Progenitor cell of endocrine pancreas (in vitro differentiated cells): ENCODE measurements at places on chromosomes 2 and 18. TPM values are rescaled to one million over a fixed set of nuclear protein-coding genes. Genes with fewer than 3 reads are reported as not detected.

The TMEM169 gene
- total RNA-seq: 3.6 and 3.8 TPM in 2 replicates

DNA sequence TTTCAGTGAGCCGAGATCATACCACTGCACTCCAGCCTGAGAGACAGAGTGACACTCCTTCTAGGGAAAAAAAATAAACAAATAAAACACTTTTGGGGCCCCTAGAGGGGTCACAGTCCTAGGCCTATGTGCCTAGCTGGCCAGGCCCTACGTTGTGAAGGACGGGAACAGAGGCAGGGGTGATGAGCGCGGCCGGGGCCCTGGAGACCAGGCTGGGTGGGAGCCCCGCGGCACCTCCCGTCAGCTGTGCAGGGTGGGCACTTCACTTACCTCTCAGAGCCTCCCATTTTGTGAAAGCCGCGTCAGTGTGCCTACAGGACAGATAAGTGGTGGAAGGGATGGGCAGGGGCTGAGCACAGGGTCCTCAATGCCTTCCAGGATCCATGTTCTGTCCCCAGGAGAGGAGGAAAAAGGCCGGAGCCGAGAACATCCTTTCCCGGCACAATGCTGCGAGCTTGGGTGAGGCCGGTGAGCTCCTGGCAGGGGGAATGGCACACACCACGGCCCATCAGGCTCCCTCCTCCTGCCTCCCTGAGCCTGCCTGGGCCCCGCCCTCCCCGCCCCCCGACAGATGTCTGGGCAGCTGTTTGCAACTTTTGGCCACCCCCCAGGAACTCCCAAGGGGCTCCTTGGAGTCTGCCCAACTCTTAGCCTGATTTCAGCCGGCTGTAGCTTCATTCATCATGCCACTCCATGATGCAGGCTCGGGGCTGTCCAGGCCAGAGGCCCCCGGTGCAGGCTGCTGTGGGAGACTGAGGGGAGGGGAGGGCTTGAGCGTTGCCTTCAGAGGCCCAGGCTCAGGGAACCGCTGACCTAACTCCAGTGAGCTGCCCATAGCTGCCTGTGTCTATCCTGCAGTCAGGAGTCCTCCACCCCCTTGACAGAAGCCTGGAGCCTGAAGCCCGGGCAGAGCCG lies 196.5 kb downstream of the TFCP2L1 start:
- no peak for DNase-seq
- H3K27ac ChIP-seq: no peak overlapping the region
- no peak overlapping the region for H3K4me3 ChIP-seq
- peaks cover 8% of the 10 kb centered on the region for H3K4me1 ChIP-seq
- peaks cover 51% of the 10 kb centered on the region for H3K27me3 ChIP-seq

GRCh38 chr18:23825496-23825895 lies 136.2 kb downstream of the LAMA3 start:
- no peak for DNase-seq
- H3K36me3 ChIP-seq: no peaks in the 10 kb centered on the region
- H3K27me3 ChIP-seq: peaks cover 13% of the 10 kb centered on the region
- peaks cover 2% of the 10 kb centered on the region for H3K4me1 ChIP-seq

- H3K4me3 ChIP-seq: no peak overlapping the region
- no peaks in the 10 kb centered on the region for H3K4me1 ChIP-seq
- H3K27me3 ChIP-seq: peaks cover 6% of the 10 kb centered on the region
- no peak overlapping the region for H3K27ac ChIP-seq
These were observed 14.3 kb downstream of the PLB1 start for GRCh38 chr2:28510184-28510583.

DNA sequence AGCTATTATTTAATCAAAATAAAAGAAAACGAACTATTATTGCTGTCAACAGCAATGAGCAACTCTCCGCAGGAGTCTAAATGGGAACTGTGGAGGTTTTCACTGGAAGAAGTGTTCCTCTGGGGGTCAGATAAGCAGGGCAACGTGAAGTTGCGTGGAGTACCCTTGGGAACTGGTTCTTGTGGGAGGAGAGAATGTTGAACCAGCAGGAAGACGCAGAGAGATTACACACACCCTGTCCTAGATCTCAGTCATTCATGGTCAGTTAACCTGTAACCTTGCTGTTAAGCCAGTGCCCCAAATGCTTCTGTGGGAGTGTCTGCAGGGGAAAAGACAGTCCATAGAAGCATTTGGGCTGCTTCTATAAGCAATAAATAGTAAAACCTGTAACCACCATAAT lies 20.4 kb upstream of the CABLES1 start:
- H3K4me3 ChIP-seq: no peak overlapping the region
- peaks cover 3% of the 10 kb centered on the region for H3K27me3 ChIP-seq
- H3K27ac ChIP-seq: no peak overlapping the region
- no peaks in the 10 kb centered on the region for H3K36me3 ChIP-seq
- DNase-seq: no peak
- H3K4me1 ChIP-seq: peaks cover 15% of the 10 kb centered on the region

The MALT1 gene
- 14.1 and 14.9 TPM in 2 replicates for total RNA-seq

DNA sequence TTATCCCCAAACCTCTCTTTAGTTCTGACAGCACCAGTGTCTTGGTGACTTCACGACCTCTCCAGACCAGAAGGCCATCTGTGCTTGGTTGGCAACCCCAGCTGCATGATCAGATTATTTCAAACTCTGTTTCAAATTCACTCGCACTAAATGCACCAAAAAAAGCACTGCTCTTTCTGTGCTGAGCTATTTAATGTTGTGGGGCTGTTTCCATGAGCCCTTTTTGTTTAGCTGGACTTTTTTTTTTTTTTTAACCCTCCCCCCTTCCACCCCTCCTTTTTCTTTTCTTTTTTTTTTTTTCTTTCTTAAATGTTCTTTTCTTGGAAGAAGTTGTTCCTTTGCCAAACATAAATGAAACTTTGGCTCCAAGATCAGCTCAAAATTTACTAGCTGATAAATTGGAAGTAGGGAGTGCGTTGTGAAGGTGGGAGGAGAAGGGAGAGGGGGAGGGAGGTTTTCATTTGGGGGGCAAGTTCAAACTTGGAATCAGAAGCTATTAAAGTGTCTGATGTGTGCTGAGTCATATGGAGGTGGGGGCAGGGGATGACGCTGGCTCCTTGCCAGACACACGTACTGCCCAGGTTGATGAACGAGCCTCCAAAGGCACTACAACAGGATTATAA lies 543.0 kb upstream of the TNP1 start:
- no peak for DNase-seq
- H3K4me1 ChIP-seq: no peaks in the 10 kb centered on the region
- no peaks in the 10 kb centered on the region for H3K36me3 ChIP-seq
- no peak overlapping the region for H3K27ac ChIP-seq

GRCh38 chr2:12636837-12637581 lies 79.7 kb upstream of the TRIB2 start:
- H3K27me3 ChIP-seq: peaks cover 20% of the 10 kb centered on the region
- H3K36me3 ChIP-seq: no peaks in the 10 kb centered on the region
- H3K4me3 ChIP-seq: no peak overlapping the region
- DNase-seq: no peak
- H3K27ac ChIP-seq: no peak overlapping the region

GRCh38 chr2:101812226-101812625 lies 114.7 kb downstream of the MAP4K4 start:
- DNase-seq: no peak
- H3K36me3 ChIP-seq: peaks cover 7% of the 10 kb centered on the region
- no peaks in the 10 kb centered on the region for H3K27me3 ChIP-seq
- H3K4me3 ChIP-seq: no peak overlapping the region
- H3K4me1 ChIP-seq: peaks cover 30% of the 10 kb centered on the region

The STK11IP gene
- 39.7 and 41.4 TPM in 2 replicates for total RNA-seq

DNA sequence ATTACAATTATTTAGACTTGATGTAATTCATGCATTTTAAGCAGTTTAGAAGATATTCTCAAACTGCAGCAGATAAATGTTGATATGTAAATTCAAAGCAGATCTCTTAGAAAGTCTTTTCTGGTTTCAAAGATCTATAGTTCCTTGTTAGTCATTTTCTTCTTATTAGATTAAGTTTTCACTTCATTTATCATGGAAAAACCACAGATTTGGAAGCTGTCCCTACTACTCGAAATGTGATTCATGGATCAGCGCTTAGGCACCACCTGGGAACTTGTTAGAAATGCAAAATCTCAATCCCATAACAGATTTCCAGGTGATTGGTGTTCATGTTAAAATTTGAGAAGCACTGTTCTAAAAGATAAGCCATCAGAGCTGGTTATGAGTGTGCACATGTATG lies 92.8 kb upstream of the CDH2 start:
- no peaks in the 10 kb centered on the region for H3K4me1 ChIP-seq
- DNase-seq: no peak
- H3K27ac ChIP-seq: no peak overlapping the region
- H3K27me3 ChIP-seq: no peaks in the 10 kb centered on the region
- no peak overlapping the region for H3K4me3 ChIP-seq

The PARD6G gene
- total RNA-seq: 21.5 and 25.8 TPM in 2 replicates
